ENCODE measurements at places on chromosomes 6 and 20.

- no peak for DNase-seq
Measured at GRCh38 chr20:19272976-19273654, 60.7 kb downstream of the SLC24A3 start.

DNA sequence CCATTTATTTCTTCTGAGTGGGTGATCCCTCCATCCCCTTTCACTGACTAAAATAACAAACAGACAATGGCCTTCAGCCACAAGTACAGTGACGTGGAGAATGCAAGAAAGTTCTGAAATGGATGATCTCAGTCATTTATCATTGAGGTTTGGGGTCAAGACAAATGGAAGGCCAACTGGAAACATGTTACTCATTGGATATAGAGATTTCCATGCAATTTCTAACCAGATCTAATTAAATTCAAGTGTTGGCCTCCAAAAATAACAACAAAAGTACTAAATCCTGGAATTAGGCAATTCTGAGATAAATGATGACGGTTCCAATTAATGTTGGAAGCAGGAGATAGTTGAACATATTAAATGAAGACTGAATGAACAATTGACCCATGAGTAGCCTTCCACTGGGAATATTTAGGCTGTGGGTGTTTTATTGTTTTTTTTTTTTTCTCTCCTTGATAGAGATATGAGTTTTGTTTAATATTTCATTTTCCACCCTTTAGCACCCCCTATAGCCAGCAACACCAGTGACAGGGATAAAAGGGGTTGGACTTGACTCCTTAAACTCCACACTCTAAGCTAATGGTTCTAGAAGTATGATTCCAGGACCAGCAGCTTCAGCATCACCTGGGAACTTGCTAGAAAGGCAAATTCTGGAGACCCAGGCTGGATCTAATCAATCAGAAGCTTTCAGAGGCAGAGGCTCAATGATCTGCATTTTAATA, 112.8 kb downstream of the BCAS1 start:
- DNase-seq = no peak

GRCh38 chr6:106551155-106551554, 78.1 kb downstream of the RTN4IP1 start:
- DNase-seq = no peak

GRCh38 chr20:20014659-20015058, 2.5 kb upstream of the NAA20 start:
- no peak for DNase-seq

DNA sequence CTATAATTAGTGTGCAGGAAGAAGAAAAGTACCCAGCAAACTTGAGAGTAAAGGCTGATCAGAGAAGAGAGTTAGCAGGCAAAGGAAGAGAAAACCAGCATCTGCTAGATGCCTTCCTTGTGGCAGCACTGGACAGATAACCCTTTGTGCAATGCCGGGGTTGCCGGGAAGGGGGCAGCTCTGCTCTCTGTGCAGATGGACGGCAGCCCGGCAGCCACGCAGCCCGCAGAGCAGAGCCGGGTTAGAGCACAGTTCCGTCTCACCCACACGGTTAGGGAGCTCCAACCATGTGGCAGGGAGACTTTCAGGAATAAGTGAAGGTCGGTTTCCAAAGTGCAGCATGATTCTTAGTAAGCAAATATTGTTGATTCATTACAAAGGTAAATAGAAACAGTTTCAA, 80.0 kb upstream of the RPS6KA2 start:
- DNase-seq = peak; percentile 30

DNA sequence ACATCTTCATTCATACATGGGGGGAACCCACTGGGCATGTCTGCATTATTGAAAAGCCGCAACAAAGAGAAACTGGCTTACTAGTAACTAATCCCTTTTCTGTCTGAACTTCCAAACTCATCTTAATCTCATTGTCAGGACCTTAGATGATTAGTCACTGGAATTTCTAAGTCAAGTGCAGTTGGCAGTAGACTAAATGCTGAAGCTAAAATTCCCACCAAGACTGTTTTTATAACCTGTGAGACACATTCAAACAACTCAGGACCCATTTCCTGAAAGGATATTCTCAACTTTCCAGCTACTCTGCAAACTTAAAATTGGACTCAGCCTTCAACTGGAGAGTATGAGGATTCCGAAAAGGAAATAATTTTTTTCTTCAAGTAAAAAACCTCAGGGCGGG, 94.8 kb upstream of the SCAF8 start:
- peak; percentile 70 for DNase-seq

All from HT1080 (cell line).